ENCODE measurements at places on chromosomes 3 and 15.

GRCh38 chr3:8200996-8201395 is 300.6 kb upstream of the LMCD1 start:
- no peak for DNase-seq

GRCh38 chr3:46957092-46957820 is 19.3 kb downstream of the CCDC12 start:
- no peak for DNase-seq

- DNase-seq = no peak
Measured at GRCh38 chr3:125042725-125043406, 12.9 kb downstream of the HEG1 start.

DNA sequence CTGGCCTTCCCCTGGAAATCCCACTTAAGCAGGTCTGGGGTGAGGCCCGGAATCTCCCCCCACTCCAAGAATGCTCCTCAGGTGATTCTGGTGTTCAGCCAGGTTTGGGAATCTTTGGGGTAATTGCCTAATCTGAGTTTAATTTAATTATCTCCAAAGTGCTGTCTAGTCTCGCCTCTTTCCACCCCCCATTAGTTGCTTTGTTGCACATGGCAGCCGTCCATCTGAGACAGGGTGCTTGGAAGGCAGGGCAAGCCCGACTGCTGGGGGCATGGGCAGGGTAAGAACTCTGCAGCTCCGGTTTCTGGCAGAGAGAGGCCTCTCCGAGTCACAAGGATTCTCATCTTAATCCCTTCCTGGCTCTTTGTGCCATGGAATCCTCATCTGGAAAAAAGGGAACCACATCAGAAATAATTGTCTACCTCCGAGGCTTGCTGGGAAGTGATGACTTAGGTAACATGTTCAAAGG is 15.0 kb downstream of the IL17RD start:
- DNase-seq = no peak

DNA sequence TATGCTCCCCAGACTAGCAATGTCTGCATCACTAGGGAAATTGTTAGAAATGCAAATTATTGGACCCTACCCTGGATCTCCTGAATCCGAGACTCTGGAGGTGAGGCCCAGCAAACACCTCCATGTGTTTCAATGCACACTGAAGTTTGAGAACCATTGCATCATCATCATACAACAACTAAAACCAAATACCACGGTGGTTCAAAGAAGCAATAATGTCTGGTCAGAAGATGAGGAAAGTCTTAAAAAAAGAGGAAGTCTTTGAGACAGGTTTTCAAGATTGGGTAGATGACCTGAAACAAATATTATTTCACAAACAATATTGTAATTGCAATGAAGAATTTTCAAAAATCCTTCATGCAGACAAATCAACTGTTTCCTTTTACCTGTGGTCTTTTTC is 60.3 kb upstream of the TRA2B start:
- no peak for DNase-seq

DNA sequence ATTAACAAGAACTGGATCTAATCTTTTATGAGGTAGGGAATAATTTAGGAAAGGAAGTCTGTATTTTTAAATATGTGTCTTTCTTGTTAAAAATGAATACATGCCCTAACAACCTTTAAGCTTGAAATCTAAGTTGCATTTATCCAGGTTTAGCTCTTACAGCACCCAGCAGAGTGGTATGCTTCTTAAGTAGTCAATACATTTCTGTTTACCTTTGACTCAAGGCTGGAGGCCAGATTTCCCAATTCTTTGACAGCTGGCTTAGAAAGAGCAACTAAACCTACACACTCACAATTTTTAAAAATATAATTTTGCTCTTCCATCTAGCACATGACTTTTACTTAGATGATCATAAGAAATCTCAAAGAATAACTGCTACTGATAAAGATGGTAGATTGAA is 148.9 kb downstream of the DPH6 start:
- DNase-seq = no peak

- DNase-seq = no peak
Measured at GRCh38 chr3:195133013-195133412, 137.9 kb downstream of the XXYLT1 start.

DNA sequence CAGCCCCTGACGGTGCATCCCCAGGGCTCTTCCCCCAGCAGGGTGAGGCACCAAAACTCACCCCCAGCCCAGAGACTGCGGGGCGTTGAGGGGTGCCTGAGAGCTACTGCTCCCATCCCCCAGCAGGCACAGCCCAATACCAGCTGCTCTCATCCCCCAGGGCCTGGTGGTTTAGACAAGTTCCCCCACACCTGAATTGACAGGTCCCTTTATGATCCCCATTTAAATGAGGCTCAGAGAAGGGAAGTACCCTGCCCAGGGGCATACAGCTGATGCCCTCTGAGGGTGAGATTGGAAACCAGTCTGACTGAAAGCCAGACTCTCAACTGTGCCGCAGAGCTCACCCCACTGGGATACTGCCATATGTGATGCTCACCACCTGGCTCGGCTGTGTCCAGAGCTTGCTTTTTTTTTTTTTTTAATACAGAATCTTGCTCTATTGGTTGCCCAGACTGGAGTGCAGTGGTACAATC is 20.1 kb downstream of the DUSP7 start:
- DNase-seq = no peak

GRCh38 chr3:124841517-124841916 is 45.6 kb downstream of the ITGB5 start:
- DNase-seq = no peak

DNA sequence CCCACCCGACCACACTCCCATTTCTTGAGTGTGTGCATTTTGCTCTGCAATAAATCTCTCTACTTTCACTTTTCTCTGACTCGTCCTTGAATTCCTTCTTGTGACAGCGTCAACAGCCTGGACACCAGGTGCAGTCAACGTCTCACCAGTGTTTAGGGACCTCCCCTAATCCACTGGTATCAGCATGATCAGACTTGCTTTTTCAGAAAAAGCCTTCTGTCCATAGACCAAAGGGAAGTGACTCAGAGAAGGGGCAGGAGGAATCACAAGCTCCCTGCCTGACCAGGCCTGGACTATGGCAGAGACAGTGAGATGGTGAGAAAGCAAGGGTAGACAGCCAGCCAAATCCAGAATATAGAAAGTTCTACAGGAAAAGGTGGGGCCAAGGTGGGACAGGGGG is 15.5 kb downstream of the CCR5 start:
- no peak for DNase-seq

- DNase-seq = no peak
Measured at GRCh38 chr3:58866079-58866478, 183.7 kb downstream of the CFAP20DC start.

DNA sequence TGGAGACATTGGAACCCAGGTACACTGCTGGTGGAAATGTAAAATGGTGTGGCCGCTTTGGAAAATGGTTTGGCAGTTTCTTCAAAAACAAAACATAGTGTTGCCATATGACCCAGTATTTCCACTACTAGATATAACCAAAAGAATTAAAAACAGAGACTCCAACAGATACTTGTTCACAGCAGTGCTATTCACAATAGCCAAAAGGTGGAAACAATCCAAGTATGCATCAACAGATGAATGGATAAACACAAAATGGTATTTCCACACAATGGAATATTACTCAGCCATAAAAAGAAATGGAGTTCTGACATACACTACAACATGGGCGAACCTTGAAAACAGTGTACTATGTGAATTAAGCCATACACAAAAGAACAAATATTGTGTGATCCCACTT is 59.4 kb upstream of the TIMP4 start:
- DNase-seq = no peak

DNA sequence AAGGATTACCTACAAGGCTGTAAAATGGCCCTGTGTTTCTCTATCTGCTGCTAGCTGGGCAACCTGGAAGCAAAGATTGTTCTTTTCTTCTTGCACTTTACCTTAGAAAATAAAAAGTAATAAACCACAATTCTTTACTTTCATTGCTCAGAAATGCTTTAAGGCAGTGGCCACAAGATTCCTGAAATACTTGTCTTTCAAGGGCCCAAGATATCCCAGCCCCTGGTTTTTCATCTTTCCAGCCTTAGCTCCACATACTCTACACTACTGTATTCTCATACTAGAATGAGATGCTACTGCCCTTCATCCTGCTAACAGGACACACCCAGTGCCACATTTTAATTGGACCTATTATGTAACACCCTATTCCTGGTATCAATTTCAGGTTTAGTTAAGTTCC is 78.9 kb downstream of the GTF2E1 start:
- DNase-seq = no peak

- no peak for DNase-seq
Measured at GRCh38 chr3:127222664-127223063, 29.7 kb downstream of the PRR23E start.

DNA sequence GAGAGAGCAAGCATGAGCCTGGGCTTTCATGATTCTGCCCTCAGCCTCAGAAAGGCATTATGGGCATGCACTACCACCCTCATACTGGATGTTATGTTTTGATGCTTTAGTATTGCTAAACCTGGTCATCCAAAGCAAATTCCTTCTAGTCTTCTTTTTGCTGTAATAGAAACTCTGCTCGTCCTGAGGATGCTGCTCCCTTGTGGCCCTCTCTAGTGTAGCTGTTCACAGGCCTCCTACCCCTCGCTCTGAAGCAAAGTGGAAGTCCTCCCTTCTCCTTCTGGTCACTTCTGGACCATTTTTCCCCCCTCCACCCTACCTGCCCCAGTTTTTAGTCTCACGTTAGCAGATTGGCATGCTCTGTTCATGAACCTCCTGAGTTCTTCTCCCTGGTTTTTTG is 22.9 kb upstream of the CCNL1 start:
- no peak for DNase-seq

GRCh38 chr15:89928421-89928820 is 15.7 kb upstream of the ARPIN start:
- no peak for DNase-seq

GRCh38 chr15:49370782-49371181 is 52.3 kb upstream of the FGF7 start:
- no peak for DNase-seq

DNA sequence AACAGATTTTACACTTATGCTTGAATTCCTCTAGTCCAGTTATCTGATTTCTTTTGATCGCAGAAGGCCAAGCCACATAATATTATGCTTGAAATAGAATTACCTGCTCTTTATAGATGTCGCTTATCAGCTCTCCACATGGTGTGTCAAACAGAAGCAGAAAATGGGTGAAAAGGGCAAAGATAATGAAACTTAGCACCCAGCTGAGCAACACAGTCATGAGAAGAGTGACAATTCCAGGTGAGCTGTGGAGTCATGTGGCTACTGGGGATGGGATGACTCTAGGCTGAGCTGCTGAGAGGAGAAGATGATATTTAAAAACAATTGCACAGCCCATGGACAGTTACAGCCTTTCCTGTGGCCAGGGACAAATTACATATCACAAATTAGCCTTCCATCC is 398.7 kb upstream of the PDZRN3 start:
- no peak for DNase-seq

GRCh38 chr3:17625133-17625532 is 117.3 kb downstream of the TBC1D5 start:
- DNase-seq = no peak

GRCh38 chr3:194001-194400 is 2.6 kb upstream of the CHL1 start:
- no peak for DNase-seq

GRCh38 chr3:64387688-64388087 is 162.4 kb upstream of the PRICKLE2 start:
- DNase-seq = no peak

DNA sequence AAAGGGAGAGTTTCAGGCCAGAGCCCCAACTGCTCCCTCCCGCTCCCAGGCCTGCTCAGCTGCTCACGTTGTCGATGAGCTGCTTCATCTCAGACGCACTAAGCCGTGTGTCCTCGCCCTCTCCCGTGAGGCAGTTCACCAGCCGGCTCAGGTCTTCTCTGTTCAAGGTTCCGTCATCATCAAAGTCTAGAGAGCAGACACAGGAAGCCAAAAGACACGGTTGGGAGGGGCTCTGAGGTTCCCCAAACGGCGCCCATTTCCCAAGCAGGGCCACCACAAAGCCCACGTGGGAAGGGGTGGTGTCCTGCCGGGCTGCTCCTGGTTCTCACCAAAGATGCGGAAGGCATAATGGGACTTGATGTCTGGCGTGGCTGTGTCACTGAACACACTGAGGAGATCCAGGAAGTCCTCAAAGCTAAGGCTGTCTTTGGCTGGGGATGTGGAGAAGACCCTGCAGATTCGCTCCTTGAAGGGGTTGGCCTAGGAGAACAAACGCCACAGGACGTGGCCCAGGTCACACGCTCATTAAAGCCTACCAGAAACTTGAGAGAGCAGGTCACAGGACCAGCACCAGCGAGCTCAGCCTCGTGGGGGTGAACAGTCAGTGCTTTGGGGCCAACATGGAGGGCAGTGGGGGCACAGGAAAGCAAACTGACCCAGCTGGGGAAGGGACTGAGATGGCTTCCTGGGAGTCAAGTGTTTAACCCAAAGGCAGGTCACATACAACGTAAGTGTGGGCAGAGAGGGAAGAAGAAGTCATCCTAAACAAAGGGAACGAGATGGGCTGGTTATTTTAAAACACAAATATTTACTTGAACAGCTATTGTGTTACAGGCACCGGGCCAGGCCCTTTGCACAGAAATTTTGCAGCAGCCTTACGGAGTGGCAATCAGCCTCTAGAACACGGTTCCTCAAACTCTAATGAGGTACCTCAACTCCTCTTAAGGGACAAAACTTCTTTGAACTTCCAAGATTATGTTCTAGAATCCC is 2.4 kb downstream of the CIB1 start:
- no peak for DNase-seq

GRCh38 chr15:41194444-41194843 is 36.1 kb downstream of the EXD1 start:
- no peak for DNase-seq

GRCh38 chr15:73617301-73617831 is 15.8 kb downstream of the NPTN start:
- DNase-seq = no peak

DNA sequence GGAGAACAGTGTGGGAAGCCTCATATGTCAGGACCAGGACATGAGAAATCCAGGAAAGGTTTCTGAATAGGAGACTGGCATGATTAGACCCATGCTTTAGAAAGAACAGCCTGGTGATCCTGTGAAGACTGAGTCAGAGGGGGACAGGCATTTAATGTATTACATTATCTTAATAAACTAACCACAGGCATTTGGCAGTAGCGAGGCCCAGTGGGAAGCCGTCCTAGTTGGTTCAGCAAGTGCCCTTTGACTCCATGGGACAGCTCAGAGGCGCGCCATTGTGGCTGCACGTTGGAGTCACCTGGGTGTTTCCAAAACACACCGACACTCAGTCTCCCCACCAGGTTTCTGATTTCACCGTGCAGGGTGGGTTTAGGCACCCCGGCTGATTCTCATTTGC is 90.5 kb upstream of the DGKG start:
- no peak for DNase-seq

GRCh38 chr3:14775563-14775962 is 43.2 kb upstream of the FGD5 start:
- no peak for DNase-seq

GRCh38 chr15:23687143-23687470 is at the start of gene NDN:
Gene NDN (minus strand): TSS chr15:23687305. CDS start chr15:23687217, 88 bp downstream.
- DNase-seq = no peak

- DNase-seq = no peak
Measured at GRCh38 chr3:99896482-99896881, 78.8 kb downstream of the CMSS1 start.

All from omental fat pad (tissue), 4 donors.